Mesothelial cell of epicardium (in vitro differentiated cells): ENCODE measurements at places on chromosomes 3 and 15. TPM values are rescaled to one million over a fixed set of nuclear protein-coding genes. Genes with fewer than 3 reads are reported as not detected.

- DNase-seq, result no peak
Measured at GRCh38 chr15:81642451-81642990, 268.5 kb upstream of the TMC3 start.

The TTBK2 gene
- 18.2 to 22.1 TPM (median 21.1 TPM) in 3 replicates for total RNA-seq

- DNase-seq, result no peak
Measured at GRCh38 chr3:18900994-18901393, 247.3 kb upstream of the KCNH8 start.

- no peak for DNase-seq
Measured at GRCh38 chr3:172129850-172130716, 90.7 kb downstream of the FNDC3B start.

The KNG1 gene
- not detected in 3 replicates for total RNA-seq

The TMEM158 gene
- 3.6 to 5.1 TPM (median 4.3 TPM) in 3 replicates for total RNA-seq

DNA sequence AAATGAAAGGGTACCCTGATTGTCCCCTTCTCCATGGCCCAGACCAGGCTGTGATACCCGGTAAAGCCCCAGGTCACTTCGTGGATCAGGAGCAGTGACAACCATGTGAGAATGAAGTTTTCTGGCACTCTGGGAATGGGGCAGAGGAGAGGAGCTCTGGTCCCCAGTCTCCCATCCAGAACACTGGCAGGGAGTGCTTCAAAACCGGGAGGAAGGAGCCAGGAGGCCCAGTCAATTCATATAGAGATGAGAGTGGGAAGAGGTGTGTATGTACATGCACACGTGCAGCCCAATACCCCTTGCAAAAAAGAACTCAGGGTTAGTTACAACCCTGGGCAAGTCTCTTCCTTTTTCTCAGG lies 101.4 kb upstream of the TLE3 start:
- DNase-seq, result no peak

DNA sequence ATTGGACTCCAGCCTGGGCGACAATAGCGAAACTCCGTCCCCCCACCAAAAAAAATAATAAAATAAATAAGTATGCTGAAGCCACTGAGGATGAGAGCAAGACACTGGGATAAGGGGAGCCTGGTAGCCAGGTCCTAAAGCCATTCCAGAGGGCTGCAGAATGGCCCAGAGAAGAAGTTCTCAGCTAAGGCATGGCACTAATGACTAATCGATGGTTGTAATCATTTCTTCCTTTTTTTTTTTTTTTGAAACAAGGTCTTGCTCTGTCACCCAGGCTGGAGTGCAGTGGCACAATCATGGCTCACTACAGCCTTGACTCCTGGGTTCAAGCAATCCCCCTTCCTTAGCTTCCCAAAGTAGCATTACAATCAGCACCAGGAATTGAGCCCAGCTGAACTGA lies 25.6 kb upstream of the ZNF774 start:
- no peak for DNase-seq

GRCh38 chr3:9820946-9821345 lies 10.9 kb downstream of the TTLL3 start:
- DNase-seq, result no peak

The TIPARP gene
- total RNA-seq, result 25.6 to 28.5 TPM (median 27.2 TPM) in 3 replicates

- no peak for DNase-seq
Measured at GRCh38 chr3:126439346-126439967, 36.2 kb downstream of the ZXDC start.

DNA sequence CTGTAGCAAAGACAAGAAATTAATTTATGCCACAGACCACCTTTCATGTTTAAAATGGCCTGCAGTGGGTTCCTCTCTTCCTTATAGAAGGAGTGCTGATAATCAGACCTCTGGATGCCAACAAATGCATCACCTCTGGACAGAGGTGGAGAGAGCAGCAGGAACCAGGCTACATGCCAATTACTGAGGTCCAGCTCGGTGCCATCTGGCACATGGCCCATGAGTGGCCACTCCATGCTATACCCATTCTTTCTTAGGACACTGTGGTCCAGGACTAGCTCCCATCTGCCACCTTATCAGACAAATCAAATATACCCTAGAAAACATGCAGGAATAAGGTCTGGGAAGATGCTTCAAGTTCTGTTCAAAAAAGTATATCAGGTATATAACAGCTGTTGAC lies 60.7 kb downstream of the TBC1D2B start:
- DNase-seq, result no peak

The CLDN11 gene
- 153 to 168 TPM (median 164 TPM) in 3 replicates for total RNA-seq

DNA sequence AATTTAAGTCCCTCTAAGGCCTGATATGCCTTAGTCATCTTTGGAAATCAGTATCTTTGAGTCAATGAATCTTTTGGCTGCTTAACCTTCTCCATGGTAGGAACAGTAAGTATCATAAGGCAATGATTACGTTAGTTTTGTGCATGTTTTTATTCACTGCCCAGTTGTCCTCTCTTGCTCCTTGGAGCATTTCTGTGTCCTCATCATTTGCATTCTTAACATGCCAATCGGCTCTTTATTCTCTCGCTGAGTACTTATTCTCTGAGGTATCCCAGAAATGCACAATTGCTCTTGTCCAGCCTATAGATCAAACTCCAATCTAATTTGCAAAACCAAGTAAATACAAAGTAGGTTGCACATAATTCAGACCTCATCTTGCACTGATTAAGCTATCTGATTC lies 405.0 kb upstream of the IL12A start:
- DNase-seq, result no peak

- DNase-seq, result no peak
Measured at GRCh38 chr3:13346481-13347389, 73.4 kb downstream of the NUP210 start.

GRCh38 chr3:55000546-55000945 lies 72.7 kb upstream of the LRTM1 start:
- no peak for DNase-seq

GRCh38 chr3:97991293-97991682 lies 19.1 kb upstream of the RIOX2 start:
- DNase-seq, result no peak

The SORD gene
- total RNA-seq, result 32.6 to 36.1 TPM (median 34.5 TPM) in 3 replicates

The FXR1 gene
- total RNA-seq, result 208 to 216 TPM (median 211 TPM) in 3 replicates

- DNase-seq, result no peak
Measured at GRCh38 chr3:120778776-120779175, 36.2 kb downstream of the GTF2E1 start.

DNA sequence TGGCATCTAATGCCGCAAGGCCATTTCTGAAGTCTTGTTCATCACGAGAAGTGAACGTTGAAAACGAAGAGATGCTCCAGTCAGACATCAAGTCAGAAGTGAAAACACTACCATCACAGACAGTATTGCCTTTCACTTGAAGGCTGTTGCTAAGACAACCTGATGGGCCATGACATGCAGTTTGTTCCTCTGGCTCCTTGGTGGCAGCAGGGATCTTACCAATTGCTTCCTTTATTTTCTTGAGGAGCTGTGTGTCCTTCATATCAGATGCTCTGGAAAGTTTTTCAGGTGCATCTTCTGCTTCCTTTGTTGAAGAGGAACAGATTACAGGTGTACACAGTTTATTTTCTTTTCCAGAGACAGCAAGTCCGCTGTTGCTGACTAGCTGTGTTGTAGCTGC lies 30.7 kb upstream of the MYLK start:
- no peak for DNase-seq

DNA sequence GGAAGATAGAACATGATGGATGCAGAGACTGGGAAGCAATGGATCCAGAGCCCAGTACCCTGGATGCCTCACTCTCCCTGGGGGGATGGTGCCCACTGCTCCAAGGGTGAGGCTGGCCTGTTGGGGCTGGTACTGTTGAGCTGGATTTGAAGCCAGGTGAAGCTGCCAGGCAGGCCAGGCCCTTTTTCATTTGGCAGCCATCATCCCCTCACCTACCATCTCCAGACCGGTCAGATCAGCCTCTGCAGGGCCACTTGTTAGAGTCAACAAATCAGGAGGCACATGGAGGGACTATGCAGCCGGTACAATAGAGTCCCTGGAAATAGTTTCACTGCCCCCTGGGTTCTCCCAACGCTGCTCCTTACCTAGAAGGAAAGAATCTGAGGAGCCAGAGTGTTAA lies 5.9 kb downstream of the MAPKAPK3 start:
- DNase-seq, result no peak

- no peak for DNase-seq
Measured at GRCh38 chr3:151377768-151378385, 6.7 kb downstream of the P2RY12 start.

DNA sequence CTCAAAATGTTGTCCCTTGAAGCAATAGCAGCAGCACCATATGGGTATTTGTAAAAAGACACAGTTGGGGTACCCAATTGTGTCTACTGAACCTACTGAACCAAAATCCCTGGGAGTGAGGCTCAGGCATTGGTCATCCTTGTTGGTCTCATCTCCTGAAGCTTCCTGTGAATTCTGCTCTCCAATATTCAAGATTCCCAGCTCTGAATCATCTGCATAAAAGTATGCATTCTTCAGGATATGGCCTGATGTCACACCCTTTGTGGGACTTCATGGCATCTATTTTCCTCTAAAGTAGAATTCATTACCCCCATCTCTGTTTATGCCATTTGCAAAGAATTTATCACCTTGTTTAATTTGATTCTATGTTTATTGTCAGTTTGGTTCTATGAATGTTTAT lies 13.3 kb upstream of the PTX3 start:
- DNase-seq, result no peak

GRCh38 chr3:54988302-54988837 lies 60.5 kb upstream of the LRTM1 start:
- DNase-seq, result no peak
